Skeletal muscle tissue (tissue), 5 donors: ENCODE measurements at places on chromosomes 5 and 9. TPM values are rescaled to one million over a fixed set of nuclear protein-coding genes. Genes with fewer than 3 reads are reported as not detected.

Gene SNCAIP
- 6.8 TPM for total RNA-seq

Gene EMB
- total RNA-seq = 3.7 TPM

Gene CCL27
- total RNA-seq = not detected

Gene IFNB1
- not detected for total RNA-seq

Gene CSF2
- not detected for total RNA-seq

Gene SYK
- 4.7 TPM for total RNA-seq

Gene NEURL1B
- total RNA-seq = 23.0 TPM

Gene GPR150
- total RNA-seq = under 0.01 TPM

Gene SLC24A2
- 0.52 TPM for total RNA-seq

Gene CTXN3
- 1.0 TPM for total RNA-seq

Gene BNC2
- total RNA-seq = 10.4 TPM

Gene SHC3
- total RNA-seq = 0.52 TPM

Gene NRG2
- 0.52 TPM for total RNA-seq

Gene SPATA31D4
- total RNA-seq = not detected

Gene CKMT2
- 92.9 TPM for total RNA-seq

Gene PCDHGC5
- total RNA-seq = 2.1 TPM

Gene MAMDC2
- total RNA-seq = 11.0 TPM

Gene GPX3
- total RNA-seq = 33.4 TPM

Gene DDX4
- total RNA-seq = not detected

Gene ESM1
- 0.52 TPM for total RNA-seq

Gene GOLM1
- total RNA-seq = 22.4 TPM

Gene LCP2
- 6.8 TPM for total RNA-seq

Gene EIF4EBP3
- total RNA-seq = not detected

Gene SMIM33
- not detected for total RNA-seq

Gene CAPSL
- not detected for total RNA-seq

Gene PCDHGB1
- 1.6 TPM for total RNA-seq

Gene C5orf58
- total RNA-seq = not detected

Gene FOXD4
- total RNA-seq = 0.52 TPM

Gene GMCL2
- not detected for total RNA-seq

Gene GABRB2
- 1.0 TPM for total RNA-seq

Gene CCIN
- 1.0 TPM for total RNA-seq

Gene MATR3
- total RNA-seq = 169 TPM

Gene EIF4E1B
- total RNA-seq = not detected

Gene ENTPD2
- 5.2 TPM for total RNA-seq

Gene SLC34A3
- total RNA-seq = not detected

Gene CTSL
- 45.9 TPM for total RNA-seq

Gene PLPP7
- total RNA-seq = 34.4 TPM

Gene ADAMTSL2
- total RNA-seq = 4.7 TPM

Gene IGFBPL1
- 1.0 TPM for total RNA-seq

Gene FBXO10
- 18.3 TPM for total RNA-seq

Gene WDR38
- total RNA-seq = not detected

Gene DNAI1
- not detected for total RNA-seq

Gene TERT
- not detected for total RNA-seq

Gene PPP3R2
- not detected for total RNA-seq

Gene LCN2
- 2.1 TPM for total RNA-seq

Gene HINT1
- 207 TPM for total RNA-seq

Gene CRB2
- total RNA-seq = under 0.01 TPM
